ENCODE measurements at places on chromosomes 3 and 15.

GRCh38 chr3:170712798-170713197 lies 126.9 kb upstream of the SLC7A14 start:
- DNase-seq, result peak; percentile 56

DNA sequence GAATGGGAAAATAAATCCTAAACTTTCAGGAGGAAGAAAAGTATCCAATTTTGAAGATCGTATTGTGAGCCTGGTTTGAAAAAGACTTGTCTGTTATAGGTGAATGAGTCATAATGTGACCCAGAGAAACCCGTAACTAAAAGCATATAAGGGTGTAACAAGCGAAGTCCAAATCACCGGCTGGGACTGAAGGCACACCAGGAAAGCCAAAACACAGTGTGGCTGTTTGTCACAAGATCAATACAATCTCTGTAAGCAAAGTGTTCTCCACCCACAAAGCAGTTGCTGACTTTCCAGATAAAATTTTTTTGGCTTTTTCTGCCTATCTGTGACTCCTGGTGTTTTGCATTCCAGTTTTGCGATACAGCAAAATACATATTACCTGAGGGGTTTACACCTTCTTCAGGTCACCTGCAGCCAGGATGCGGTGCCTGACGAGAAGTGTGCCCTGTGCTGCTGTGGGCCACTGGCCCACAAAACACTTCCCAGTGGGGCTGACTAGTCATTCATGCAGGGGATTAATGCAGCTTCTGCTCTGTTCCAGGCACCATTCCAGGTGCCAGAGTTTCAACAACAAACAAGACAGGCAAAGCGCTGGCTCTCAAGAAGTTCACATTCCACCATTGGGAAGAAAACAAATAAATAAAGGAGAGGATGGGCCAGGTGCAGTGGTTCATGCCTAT lies 14.4 kb downstream of the HES1 start:
- no peak for DNase-seq

GRCh38 chr3:101840066-101840465 lies 9.2 kb upstream of the NFKBIZ start:
- DNase-seq, result no peak

DNA sequence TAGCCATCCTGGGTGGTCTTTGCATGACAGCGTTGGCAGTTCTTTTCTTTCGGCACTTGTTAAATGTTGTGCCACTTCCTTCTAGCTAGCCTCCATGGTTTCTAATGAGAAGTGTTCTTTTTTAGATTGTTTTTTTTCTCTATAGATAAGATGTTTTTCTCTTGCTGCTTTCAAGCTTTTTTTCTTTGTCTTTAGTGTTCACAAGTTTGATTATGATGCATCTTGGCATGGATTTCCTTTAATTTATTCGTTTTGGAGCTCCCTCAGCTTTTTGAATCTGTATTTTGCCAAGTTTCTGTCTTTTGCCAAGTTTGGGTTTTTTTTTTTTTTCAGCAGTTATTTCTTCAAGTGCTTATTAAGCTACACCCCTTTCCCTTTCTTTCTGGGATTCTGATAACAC lies 53.1 kb downstream of the TM2D3 start:
- DNase-seq, result no peak

DNA sequence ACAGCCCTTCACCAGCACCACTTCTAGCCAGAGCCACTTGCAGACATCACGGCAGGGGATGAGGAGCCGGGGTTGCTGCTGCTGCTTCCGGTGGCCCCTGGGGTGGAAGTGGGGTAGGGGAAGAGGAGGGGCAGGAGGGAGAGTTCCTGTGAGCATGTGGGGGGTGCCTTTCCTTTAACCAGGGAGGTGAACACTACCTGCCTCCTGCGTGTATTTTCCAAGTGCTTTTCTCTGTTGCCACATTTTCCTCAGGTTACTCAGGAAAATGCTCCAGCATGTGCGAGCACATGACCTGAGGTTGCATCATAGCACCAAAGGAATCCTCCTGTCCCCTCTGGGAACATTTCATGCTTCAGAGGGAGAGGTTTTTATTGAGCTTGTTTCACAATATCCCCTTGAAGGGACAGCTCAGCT lies 12.2 kb upstream of the SACM1L start:
- DNase-seq, result peak; percentile 76

DNA sequence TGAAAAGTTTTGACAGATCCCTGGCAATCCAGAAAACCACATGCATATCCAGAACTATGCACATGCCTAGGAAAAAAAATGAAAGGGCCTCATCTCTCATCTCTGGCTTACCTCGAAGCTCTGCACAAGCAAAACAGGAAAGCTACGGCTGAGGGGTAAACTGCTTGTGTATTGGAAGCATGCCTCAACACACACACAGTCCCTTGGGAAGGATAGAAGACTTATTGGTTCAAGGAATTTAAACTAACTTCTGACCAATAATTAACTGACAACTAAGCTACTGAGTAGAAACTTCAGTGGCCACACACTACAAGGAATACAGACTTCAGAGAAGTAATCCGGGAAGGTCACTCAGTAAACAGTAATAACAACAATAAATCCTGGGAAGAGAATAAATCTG lies 59.9 kb upstream of the POMGNT2 start:
- no peak for DNase-seq

- no peak for DNase-seq
Observed at GRCh38 chr3:112314649-112315048, 18.3 kb upstream of the CD200 start.

GRCh38 chr15:59159210-59159609 lies 47.4 kb upstream of the LDHAL6B start:
- no peak for DNase-seq

- DNase-seq, result no peak
Observed at GRCh38 chr15:89781055-89781454, 4.9 kb downstream of the MESP2 start.

DNA sequence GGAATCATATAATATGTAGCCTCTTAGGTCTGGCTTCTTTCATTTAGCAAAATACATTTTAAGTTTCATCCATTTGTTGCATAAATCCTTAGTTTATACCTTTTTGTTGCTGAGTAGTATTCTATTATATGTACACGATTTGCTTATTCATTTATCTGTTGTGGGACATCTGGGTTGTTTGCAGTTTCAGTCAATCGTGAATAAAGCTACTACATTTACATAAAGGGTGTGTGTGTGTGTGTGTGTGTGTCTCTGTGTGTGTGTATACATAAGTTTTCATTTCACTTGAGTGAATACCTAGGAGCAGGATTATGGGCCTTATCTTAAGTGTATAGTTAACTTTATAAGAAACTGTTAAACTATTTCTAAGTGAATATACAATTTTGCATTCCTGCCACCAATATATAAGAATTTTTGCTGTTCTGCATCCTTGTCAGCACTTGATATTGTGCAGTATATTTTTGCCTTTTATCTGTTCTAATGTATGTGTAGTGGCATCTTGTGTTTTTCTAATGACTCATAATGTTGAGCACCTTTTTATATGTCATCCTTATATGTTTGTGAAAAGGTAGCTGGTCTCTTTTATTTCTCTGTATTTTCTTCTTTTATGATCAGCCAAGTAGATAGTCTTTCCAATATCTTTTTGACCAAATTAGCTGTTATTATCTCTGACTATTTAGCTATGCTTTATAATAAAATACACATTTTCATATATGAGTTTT lies 55.0 kb downstream of the GLCE start:
- DNase-seq, result no peak

DNA sequence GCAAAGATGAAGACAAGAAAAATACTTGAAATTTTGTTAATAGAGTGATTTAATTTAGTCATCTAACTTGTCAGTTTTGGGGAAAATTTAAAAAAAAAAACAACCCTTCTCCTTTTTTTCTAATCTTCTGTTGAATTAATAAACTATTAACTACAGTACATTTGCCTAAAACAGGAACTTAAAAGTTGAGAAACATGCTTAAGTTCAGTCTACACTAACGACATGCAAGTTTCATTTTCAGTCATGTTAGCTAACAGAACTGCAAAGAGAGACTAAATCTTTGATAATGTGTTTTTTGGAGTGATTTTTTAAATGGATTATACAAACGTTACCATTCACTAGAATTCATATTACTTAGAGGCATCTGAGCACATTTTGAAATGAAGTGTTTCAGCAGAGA lies 71.9 kb upstream of the MBNL1 start:
- no peak for DNase-seq

- peak; percentile 79 for DNase-seq
Observed at GRCh38 chr3:186461141-186461540, 83.0 kb downstream of the CRYGS start.

DNA sequence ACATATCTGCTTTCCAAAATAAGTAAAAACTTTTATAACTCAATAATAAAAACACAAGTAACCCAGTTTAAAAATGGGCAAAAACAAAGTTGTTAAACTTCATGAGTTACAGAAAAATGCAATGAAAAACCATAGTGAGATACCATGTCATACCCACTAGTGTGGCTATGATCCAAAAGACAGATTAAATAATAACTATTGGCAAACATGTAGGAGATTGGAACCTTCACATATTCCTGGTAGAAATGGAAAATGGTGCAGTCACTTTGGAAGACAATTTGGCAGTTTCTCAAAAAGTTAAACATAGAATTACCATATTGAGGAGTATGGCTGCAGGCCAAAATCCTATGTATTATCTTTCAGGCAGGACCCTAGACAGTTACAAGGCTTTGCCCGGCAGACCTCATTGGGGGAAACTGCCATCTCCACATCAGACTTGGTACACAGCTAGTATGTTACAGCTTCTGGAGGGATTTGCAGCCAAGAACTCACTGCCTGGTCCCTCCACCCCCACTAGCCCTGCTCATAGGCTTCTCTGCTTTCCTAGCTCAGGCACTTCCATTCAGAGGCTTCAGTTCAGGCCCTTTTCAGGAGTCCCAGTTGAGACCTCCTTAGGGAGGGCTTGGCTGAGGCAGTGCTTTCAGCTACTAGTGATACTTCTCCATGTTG lies 147.8 kb downstream of the NEK10 start:
- DNase-seq, result no peak

DNA sequence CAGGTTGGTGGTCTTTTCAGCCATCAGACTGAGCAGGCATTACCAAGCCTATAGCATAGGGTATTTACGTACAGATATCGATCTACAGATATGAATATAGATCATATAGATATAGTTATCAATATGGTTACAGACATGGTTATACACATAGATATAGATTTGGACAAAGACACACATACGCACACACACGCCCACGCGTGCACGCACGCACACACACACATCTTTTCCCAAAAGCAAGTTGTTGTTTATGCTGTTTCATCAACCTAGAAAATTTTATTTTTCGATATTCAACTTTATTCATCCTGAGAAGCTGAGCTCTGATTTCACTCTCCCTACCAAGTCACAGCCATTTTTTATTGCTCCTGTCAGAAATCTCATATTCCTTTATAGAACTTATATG lies 309.1 kb downstream of the NLGN1 start:
- DNase-seq, result no peak

DNA sequence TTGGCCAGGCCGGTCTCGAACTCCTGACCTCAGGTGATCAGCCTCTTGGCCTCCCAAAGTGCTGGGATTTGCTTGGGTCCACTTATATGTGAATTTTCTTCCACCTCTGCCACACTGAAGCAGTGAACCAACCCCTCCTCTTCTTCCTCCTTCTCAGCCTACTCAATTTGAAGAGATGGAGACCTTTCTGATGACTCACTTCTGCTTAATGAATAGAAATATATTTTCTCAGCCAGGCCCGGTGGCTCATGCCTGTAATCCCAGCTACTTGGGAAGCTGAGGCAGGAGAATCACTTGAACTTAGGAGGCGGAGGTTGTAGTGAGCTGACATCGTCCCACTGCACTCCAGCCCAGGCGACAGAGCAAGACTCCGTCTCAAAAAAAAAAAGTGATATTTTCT lies 46.8 kb upstream of the GATM start:
- peak; percentile 49 for DNase-seq

DNA sequence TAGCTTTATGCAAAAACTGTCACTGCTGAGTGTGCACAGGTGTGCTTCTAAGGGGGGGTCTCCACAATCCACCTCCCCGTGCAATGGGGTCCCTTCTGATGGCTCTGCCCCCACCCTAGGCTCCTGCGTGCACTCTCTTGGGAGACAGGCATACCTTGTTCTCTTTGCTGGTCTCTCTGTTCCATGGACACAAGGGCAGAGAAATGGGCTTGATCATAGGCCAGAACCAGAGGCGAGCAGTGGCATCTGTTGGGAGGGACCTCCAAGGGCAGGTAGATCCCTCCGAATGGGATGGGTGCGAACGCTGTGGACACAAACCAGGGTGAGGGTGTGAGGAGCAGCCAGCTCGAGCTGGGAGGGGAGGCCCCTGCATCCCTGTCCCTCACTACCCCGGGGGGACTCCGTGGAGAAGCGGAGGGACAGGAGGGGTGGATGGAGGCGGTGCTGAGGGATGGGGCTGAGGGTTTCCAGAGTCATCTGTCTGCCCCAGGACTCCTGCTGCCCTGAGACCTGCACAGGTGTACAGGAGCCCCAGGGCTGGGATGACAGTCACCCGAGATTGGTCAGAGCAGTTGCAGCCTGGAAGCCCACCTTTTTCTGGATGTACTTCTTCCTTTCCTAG lies 175.0 kb downstream of the KLF13 start:
- DNase-seq, result no peak

DNA sequence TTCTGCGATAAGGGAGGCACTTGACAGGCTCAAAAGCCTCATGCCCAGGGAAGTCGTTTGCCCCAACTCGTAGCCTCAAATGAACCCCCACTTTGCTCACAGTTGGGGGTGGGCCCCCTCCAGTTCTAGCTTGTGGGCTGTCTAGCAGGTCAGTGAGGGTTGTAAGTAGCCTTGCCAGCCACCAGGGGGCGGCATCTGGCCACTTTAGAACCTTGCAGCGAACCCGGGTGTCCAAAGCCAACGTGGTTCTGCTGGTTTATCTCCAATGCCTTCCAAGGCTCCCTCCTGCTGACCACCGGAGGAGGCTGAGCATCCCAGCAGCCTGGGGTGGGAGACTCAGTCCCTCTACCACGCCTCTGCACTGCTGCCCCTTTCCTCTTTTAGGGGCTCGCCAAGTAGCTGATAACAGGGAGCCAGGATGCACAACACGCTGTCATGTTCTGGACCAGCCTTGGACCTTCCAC lies 9.2 kb upstream of the RBSN start:
- DNase-seq, result peak; percentile 61

DNA sequence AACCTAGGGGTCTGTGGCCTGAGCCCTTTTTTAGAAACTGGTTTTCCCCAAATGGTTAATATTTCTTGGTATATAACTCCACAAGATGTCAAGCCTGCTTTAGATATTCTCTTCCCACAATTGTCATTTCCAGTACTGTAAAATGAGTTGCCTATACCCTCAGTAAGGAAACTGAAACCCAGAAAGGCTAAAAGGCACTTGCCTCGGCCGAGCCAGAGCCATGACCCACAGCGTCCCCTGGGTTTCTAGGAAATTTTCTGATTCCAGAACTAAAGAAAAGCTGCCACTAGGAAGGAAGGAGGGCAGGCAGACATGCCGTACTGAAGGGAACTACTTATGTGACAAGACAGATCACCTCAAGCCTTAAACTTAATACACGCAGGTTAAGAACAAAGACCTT lies 59.1 kb downstream of the ATP8B4 start:
- DNase-seq, result no peak

DNA sequence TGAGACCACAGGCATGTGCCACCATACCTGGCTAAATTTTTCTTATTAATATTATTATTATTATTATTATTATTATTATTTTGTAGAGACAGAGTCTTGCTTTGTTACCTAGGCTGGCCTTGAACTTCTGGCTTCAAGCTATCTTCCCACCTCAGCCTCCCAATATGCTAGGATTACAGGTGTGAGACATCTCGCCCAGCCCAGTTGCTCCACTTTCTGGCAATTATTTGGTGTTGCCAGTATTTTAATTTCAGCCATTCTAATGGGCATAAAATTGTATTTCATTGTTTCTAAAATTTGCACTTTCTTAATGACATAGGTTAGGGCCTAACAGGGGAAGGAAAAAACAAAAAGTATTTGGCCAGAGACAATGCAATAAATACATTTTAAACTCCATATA lies 1217.6 kb upstream of the ALCAM start:
- no peak for DNase-seq

Measured in fibroblast of skin of right quadriceps (primary cell).